H4 (cell line): ENCODE measurements at places on chromosomes 1 and 21. TPM values are rescaled to one million over a fixed set of nuclear protein-coding genes. Genes with fewer than 3 reads are reported as not detected.

Gene MAN1A2
- total RNA-seq = 12.7 and 16.0 TPM in 2 replicates

Gene PDC
- not detected in 2 replicates for total RNA-seq

Gene ZNF697
- 5.3 and 6.2 TPM in 2 replicates for total RNA-seq

GRCh38 chr1:31881688-31882000 is 56.5 kb downstream of the PTP4A2 start:
- no peak for DNase-seq

GRCh38 chr21:40014394-40014793 is 147.2 kb downstream of the PCP4 start:
- DNase-seq = no peak
